ENCODE measurements at places on chromosomes 11 and 22.

- H3K36me3 ChIP-seq: no peaks in the 10 kb centered on the region
- no peak overlapping the region for H3K27ac ChIP-seq
- no peaks in the 10 kb centered on the region for H3K27me3 ChIP-seq
- H3K4me1 ChIP-seq: no peaks in the 10 kb centered on the region
Observed at GRCh38 chr22:39408807-39409206, 9.2 kb downstream of the TAB1 start.

DNA sequence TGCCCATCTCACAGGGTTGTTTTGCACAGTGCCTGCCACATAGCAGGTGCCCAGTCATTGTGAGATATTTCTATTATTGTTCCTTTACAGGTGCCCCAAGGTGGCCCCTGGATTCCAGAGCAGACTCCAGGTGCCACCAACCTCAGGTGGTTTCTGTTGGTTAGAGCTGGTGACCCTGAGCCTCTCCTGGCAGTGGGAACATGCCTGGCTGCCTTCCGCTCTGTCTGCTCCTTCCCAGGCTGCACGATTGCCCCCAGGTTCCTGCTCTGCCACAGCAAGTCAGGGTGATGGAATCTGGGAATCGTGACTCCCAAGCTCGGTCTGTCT lies 12.6 kb upstream of the OMP start:
- no peak overlapping the region for H3K27ac ChIP-seq
- no peaks in the 10 kb centered on the region for H3K27me3 ChIP-seq
- H3K36me3 ChIP-seq: no peaks in the 10 kb centered on the region
- H3K4me1 ChIP-seq: peaks cover 46% of the 10 kb centered on the region

DNA sequence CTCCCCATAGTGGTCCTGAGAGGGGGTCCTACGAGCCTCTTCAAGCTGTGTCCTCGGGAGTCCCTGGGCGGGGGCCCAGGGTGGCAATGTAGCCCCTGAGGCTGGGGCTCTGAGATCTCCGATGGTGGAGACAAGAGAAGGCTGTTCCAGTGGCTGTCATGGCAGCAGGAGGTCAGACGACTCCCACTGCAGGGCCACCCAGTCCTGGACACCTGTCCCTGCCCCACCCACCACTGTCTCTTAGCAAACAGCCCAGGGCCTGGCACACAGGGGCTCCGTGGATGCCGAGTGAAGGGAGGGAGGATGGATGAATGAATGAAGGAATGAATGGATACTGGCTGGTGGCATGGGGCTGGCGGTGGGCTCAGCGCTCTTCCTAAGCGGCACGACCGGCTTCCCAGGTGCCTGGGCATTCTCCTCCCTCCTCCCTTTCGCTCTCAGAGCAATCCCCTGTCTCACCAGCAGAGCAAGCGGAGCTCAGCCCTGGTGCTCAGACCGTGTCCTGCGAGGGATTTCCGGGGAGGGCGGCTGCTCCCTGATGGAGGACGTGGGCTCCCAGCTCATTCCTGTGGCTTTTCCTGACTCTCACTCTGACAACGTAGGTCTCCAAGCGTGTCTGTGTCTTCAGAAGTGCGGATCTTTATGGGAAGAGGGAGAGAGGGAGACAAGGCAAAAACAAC lies 1272.6 kb downstream of the BRD1 start:
- no peak overlapping the region for H3K27ac ChIP-seq
- no peaks in the 10 kb centered on the region for H3K27me3 ChIP-seq
- no peaks in the 10 kb centered on the region for H3K4me1 ChIP-seq
- no peaks in the 10 kb centered on the region for H3K36me3 ChIP-seq

DNA sequence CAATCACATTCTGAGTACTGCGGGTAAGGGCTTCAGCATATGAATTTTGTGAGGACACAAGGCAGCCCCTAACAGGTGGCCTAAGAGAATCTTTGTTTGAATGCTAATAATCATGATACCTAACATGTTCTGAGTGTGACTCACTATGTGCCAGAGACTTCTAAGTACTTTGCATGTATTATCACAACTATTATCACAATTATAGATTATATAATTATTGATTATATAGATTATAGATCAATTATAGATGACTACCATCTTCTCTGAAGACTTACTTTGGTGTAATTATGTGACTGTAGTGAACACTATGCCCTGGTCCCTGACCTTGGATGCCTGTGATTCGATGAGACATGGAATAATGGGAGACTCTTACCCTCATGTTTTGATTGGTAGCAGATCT lies 62.6 kb downstream of the FLI1 start:
- DNase-seq: no peak
- no peaks in the 10 kb centered on the region for H3K4me1 ChIP-seq
- no peaks in the 10 kb centered on the region for H3K36me3 ChIP-seq
- H3K27ac ChIP-seq: no peak overlapping the region
- H3K27me3 ChIP-seq: no peaks in the 10 kb centered on the region

GRCh38 chr11:74566146-74566960 lies 26.0 kb upstream of the POLD3 start:
- no peaks in the 10 kb centered on the region for H3K4me1 ChIP-seq
- H3K27ac ChIP-seq: no peak overlapping the region
- DNase-seq: no peak
- H3K4me3 ChIP-seq: no peak overlapping the region

GRCh38 chr11:127255209-127255608 lies 254.6 kb upstream of the KIRREL3 start:
- DNase-seq: no peak
- H3K4me1 ChIP-seq: no peaks in the 10 kb centered on the region
- no peak overlapping the region for H3K4me3 ChIP-seq
- no peaks in the 10 kb centered on the region for H3K27me3 ChIP-seq

GRCh38 chr22:46934746-46935491 lies 172.5 kb downstream of the TBC1D22A start:
- H3K4me3 ChIP-seq: no peak overlapping the region
- H3K27ac ChIP-seq: no peak overlapping the region
- H3K27me3 ChIP-seq: no peaks in the 10 kb centered on the region
- no peaks in the 10 kb centered on the region for H3K36me3 ChIP-seq
- DNase-seq: no peak
- H3K4me1 ChIP-seq: no peaks in the 10 kb centered on the region

GRCh38 chr11:68270196-68271022 lies 1.4 kb downstream of the C11orf24 start:
- H3K4me3 ChIP-seq: no peak overlapping the region
- H3K4me1 ChIP-seq: peaks cover 23% of the 10 kb centered on the region
- no peaks in the 10 kb centered on the region for H3K27me3 ChIP-seq
- H3K36me3 ChIP-seq: no peaks in the 10 kb centered on the region
- peak overlapping the region; percentile 86 for H3K27ac ChIP-seq
